Stimulated activated CD8-positive, alpha-beta memory T cell treated with anti-CD3 and anti-CD28 coated beads, Interleukin-12 subunit alpha, Interleukin-12 subunit beta, amount 100 ng/mL, for 4 hours (primary cell): ENCODE measurements at places on chromosomes 6 and 20.

DNA sequence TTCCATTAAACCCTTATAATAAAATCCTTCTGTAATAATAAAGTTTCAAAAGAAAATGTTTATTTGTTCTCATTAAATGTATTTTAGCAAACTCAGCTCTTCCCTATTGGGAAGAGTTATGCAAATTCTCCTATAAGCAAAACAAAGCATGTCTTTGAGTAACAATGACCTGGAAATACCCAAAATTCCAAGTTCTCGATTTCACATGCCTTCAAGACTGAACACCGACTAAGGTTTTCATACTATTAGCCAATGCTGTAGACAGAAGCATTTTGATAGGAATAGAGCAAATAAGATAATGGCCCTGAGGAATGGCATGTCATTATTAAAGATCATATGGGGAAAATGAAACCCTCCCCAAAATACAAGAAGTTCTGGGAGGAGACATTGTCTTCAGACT lies 3.8 kb downstream of the IL17A start:
- no peak for DNase-seq

- DNase-seq = no peak
These were observed 1.2 kb downstream of the CBFA2T2 start for GRCh38 chr20:33490934-33491656.

GRCh38 chr6:26194329-26194701 lies 107.1 kb downstream of the HFE start:
- no peak for DNase-seq

GRCh38 chr20:37457921-37458320 lies 63.1 kb upstream of the NNAT start:
- no peak for DNase-seq

- no peak for DNase-seq
These were observed 80.7 kb upstream of the MRAP2 start for GRCh38 chr6:83952830-83953229.

GRCh38 chr6:137084865-137085617 lies 40.3 kb upstream of the IL20RA start:
- no peak for DNase-seq

- DNase-seq = no peak
These were observed 82.5 kb upstream of the ID4 start for GRCh38 chr6:19754686-19755085.

DNA sequence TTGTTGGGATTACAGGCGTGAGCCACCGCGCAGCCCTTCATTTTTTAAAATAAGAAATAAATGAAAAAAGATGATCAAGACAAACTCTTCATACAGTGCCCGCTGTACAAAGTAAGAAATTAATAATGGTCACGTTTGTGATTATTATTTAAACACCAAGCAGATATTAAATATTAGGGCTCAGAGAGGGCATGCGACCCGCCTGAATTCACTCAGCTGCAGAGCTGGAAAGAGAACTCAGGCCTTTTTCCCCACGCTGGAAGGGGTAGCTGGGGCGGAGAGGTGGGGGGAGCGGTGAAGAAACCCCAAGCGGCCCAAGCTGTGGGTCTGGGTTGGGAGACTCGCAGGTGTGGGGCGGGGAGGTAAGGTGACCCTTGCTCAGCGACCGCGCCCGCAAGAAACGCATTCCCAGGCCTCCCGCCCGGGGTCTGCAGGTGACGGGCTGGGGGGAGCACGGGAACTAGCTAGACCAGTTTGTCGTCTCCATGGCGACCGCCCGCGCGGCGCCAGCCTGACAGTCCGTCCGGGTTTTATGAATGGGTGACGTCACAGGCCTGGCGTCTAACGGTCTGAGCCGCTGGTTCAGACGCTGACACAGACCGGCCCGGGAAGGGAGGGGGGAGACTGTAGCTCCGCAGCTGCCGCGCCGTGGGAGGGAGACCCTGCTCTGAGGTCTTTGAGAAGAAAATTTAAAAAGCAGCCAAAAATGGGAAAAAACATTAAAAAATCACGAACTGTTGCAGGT lies 1.1 kb upstream of the ID1 start:
- peak; percentile 50 for DNase-seq
